Type B pancreatic cell (in vitro differentiated cells): ENCODE measurements at places on chromosomes 5 and 9. TPM values are rescaled to one million over a fixed set of nuclear protein-coding genes. Genes with fewer than 3 reads are reported as not detected.

GRCh38 chr5:1173485-1174070 lies 27.8 kb upstream of the SLC6A19 start:
- no peak for DNase-seq
- no peak overlapping the region for H3K4me3 ChIP-seq
- H3K27ac ChIP-seq = no peak overlapping the region
- H3K4me1 ChIP-seq = no peaks in the 10 kb centered on the region

Gene PCDHAC1
- total RNA-seq = 6.7 and 9.2 TPM in 2 replicates

DNA sequence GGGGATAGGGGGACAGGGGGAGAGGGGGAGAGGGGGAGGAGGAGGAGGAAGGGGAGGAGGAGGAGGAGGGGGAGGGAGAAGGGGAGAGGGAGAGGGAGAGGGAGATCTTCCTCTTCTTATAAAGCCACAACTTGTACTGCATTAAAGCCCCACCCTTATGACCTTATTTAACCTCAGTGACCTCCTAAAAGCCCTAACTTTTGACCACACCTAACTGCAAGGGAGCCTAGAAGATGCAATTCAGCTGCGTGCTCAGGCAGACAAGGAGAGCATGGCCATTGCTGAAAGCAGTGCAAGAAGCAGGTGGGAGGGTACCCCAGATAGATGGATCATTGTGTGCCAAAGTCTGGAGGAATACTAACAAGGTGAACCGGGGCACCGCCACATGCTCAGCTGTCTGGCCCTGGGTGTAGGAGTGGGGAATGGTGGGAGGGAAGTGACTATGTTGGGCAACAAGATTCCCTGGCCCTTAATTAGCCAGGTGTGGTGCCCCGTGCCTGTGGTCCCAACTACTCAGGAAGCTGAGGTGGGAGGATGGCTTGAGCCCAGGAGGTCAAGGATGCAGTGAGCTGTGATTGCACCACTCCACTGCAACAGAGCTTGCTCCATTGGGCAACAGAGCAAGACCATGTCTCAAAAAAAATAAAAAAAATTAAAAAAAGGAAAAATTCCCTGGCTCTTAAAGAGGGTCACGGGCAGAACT lies 125.4 kb upstream of the BOD1 start:
- no peaks in the 10 kb centered on the region for H3K36me3 ChIP-seq
- no peaks in the 10 kb centered on the region for H3K27me3 ChIP-seq
- no peak overlapping the region for H3K27ac ChIP-seq
- no peak overlapping the region for H3K4me3 ChIP-seq

DNA sequence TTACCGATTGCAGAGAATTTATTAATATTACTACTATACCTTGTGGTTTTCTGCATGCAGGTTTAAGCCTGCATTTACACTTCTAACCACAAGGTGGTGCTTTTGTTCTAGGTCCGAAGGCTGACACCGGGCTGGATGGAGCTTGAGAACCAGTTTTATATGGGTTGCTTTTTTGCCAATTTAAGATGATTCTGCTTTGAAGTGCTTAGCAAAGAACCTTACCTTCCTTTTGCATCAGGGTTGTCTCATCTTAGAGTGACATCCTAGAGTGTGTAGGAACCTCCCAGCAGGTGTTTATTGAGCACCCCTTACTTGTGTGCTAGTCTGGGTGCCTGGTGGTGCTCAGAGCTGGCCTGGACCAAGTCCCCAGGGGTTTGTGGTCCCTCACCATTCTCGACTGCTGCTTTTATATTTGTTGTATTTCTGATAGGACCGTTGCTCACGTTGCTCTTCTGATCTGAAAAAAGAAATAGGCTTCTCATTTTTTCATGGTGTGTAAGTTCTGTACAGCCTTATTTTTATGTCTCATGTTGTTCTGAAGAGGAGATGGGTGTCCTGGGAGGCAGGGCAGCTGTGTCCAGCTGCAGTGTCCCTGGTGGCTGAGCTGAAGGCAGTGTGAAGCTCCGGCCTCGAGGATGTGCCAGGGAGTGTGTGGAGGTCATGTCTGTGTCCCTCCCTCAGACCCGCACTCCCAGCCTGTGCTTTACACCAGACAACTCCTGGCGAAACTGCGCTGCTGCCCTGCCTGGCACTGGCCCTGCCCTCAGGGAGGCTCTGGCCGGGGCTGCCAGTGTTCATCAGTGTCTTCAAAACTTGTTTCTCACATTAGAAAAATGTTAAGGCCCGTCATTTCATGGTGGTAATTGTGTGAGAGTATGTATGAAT lies 54.3 kb downstream of the EHMT1 start:
- H3K36me3 ChIP-seq = peaks cover 25% of the 10 kb centered on the region
- no peak for DNase-seq
- H3K27ac ChIP-seq = peak overlapping the region; percentile 59
- H3K4me3 ChIP-seq = no peak overlapping the region

Gene PCDHA9
- total RNA-seq = 1.5 and 2.5 TPM in 2 replicates

DNA sequence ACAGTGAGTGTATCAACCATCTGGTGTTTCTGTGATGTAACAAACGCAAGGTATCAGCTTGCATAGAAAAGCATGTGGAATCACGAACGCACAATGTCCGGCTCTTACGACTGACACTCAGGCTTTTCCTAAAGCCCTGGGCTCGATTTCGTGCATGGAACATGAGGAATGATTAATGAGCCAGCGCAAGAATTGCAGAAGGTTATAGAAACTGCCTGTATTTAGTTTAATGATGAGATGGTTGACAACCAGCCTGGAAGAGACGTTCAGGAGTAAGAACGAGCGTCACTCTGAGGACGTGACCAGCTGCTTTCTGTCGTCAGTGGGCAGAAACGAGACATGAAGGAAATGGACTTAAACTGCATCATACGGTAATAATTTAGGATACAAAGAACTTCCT lies 497.6 kb downstream of the IRX1 start:
- no peak overlapping the region for H3K27ac ChIP-seq
- H3K36me3 ChIP-seq = no peaks in the 10 kb centered on the region
- no peak overlapping the region for H3K4me3 ChIP-seq
- H3K27me3 ChIP-seq = peaks cover 19% of the 10 kb centered on the region

DNA sequence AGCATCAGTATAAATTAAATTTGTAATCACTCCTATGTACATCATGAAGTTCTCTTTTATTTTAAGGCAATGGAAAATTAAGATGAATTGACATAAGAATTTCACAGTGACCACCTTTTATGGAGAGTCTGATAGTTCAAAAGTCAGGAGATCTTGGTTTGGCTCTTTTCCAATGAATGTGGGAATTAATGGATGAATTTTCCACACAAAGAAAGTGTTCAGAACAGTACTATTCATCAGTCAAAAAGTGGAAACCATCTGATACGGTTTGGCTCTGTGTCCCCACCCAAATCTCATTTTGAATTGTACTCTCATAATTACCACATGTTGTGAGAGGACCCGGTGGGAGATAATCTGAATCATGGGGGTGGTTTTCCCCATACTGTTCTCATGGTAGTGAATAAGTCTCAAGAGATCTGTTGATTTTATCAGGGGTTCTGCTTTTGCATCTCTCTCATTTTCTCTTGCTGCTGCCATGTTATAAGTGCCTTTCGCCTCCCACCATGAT lies 24.5 kb downstream of the CCDC125 start:
- H3K27me3 ChIP-seq = no peaks in the 10 kb centered on the region
- peaks cover 5% of the 10 kb centered on the region for H3K36me3 ChIP-seq
- DNase-seq = no peak

GRCh38 chr9:129698254-129698757 lies 32.9 kb downstream of the PRRX2 start:
- H3K4me1 ChIP-seq = peaks cover 19% of the 10 kb centered on the region
- H3K4me3 ChIP-seq = no peak overlapping the region
- H3K36me3 ChIP-seq = no peaks in the 10 kb centered on the region
- peaks cover 48% of the 10 kb centered on the region for H3K27me3 ChIP-seq
- DNase-seq = no peak

- H3K4me1 ChIP-seq = peaks cover 37% of the 10 kb centered on the region
- H3K27ac ChIP-seq = peak overlapping the region; percentile 31
- no peaks in the 10 kb centered on the region for H3K27me3 ChIP-seq
Measured at GRCh38 chr5:149381261-149381985, 2.3 kb upstream of the IL17B start.

Gene ANGPTL2
- total RNA-seq = 5.4 and 20.6 TPM in 2 replicates

DNA sequence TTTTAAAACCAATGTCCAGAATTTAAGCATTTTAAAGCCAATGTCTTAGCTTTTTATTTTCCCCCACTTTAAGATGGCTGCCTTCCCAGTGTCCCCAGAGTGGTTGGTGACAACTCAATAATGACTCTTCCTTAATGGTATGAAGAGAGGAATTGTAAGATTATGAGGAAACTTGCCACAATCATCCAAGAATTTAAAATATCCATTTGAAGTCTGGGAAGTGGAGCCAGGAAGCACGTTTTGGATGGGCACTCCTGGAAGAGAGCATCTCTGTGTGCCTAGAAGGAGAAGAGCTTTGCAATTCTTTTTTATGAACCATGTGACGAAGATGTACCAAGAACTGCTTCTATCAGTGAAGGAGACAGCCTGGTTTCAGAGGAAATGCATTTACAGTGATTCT lies 11.3 kb upstream of the IGFBPL1 start:
- DNase-seq = no peak
- peaks cover 6% of the 10 kb centered on the region for H3K4me1 ChIP-seq
- H3K27ac ChIP-seq = no peak overlapping the region
- H3K4me3 ChIP-seq = no peak overlapping the region
- H3K27me3 ChIP-seq = no peaks in the 10 kb centered on the region

DNA sequence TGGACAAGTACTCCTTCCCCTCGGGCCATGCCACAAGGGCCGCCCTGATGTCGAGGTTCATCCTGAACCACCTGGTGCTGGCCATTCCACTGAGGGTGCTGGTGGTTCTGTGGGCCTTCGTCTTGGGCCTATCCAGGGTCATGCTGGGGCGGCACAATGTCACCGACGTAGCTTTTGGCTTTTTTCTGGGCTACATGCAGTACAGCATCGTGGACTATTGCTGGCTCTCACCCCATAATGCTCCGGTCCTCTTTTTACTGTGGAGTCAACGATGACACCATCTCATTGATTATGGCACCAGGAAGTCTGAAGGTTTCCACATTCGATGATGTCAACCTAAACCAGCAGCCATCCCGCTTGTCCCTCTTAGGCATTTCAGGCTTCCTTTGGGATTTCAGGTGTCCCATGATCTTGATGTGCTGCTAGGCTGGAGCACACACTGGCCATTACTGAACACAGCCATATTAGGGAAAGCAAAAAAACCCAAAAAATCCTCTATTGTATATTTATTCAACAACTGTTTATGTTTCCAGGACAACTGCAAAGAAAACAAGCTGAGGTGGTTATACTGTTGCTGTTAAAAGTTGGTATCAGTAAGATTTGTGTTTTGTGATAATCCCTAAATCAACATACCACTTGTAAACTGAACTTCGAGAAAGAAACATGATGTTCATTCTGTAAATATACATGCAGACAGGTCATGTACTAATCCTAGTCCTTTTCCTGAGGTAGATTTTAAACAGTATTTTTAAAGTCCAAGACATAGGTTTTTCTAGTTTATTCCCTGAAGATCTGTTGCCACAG lies 1.1 kb downstream of the PLPP6 start:
- H3K27me3 ChIP-seq = peaks cover 3% of the 10 kb centered on the region
- peak overlapping the region; percentile 93 for H3K27ac ChIP-seq
- peak overlapping the region; percentile 90 for H3K4me3 ChIP-seq
- no peaks in the 10 kb centered on the region for H3K36me3 ChIP-seq

- H3K36me3 ChIP-seq = no peaks in the 10 kb centered on the region
- H3K4me3 ChIP-seq = no peak overlapping the region
- peaks cover 3% of the 10 kb centered on the region for H3K27me3 ChIP-seq
- no peak for DNase-seq
- H3K27ac ChIP-seq = no peak overlapping the region
Measured at GRCh38 chr5:61916621-61917620, 389.1 kb upstream of the KIF2A start.

Gene KYAT1
- 4.0 and 11.5 TPM in 2 replicates for total RNA-seq

DNA sequence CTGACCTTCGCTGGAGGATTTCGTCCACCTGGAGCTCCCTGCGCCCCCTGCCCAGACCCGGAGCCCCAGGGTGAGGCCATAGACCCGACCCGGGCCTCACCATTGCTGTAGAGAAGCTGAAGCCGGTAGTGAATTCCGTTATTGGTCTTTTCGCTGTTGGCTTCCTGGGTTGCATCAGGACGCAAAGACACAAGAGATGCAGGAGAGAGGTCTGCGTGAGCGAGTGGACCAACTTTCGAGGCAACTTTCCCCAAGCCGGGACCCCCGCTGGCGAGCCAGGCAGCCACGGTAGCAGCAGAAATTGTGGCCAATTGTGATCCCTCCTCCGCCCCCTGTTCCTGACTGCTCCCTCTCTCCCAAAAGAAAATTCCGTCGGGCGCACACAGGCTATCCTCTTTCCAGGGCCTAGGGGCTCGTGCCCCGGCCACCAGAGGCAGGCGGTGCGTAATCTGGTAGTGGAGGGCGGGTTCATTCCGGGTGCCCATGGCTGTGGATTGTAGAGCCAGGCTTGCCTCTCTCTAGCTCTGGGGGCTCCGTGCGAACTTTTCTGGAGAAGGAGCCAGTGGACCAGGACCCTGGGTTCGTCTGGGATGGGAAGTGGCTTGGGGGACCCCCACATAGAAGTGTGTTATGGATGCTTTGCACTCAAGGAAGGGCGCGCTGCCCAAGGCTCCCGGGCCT lies 3.3 kb downstream of the EBF1 start:
- H3K36me3 ChIP-seq = peaks cover 15% of the 10 kb centered on the region
- peak overlapping the region; percentile 51 for H3K27ac ChIP-seq
- H3K27me3 ChIP-seq = peaks cover 94% of the 10 kb centered on the region
- H3K4me1 ChIP-seq = peaks cover 33% of the 10 kb centered on the region
- H3K4me3 ChIP-seq = peak overlapping the region; percentile 92
- peak; percentile 67 for DNase-seq
